ENCODE measurements at places on chromosomes 2 and 18. TPM values are rescaled to one million over a fixed set of nuclear protein-coding genes. Genes with fewer than 3 reads are reported as not detected.

LOXHD1 gene
- 0.32 TPM for total RNA-seq

SPDYA gene
- total RNA-seq: not detected

RALB gene
- total RNA-seq: 35.7 TPM

C2orf92 gene
- total RNA-seq: 3.2 TPM
